NCI-H2227 treated with DMSO at 0.1 percent for 48 hours (cell line): ENCODE measurements at places on chromosomes 13 and 19.

GRCh38 chr13:103573446-103573845 lies 507.2 kb upstream of the SLC10A2 start:
- no peak for DNase-seq

DNA sequence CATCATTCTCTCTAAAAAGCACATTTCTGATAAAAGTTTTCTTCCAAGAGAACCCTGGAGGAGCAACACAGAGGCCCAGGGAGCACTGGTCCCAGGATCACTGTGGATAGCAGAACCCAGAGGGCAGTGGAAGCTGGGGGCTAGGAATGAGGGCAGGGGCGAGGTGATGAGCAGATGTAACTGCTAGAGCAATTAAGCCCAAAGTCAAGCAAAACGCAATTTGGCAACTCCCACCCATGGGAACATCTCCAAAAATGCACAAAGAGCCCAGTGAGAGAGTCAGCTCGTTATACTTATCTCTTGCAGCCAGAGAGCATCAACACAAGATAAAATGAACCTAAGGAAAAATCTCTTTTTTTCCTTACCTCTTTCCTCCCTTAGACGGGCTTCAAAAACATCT lies 284.2 kb downstream of the TBC1D4 start:
- no peak for DNase-seq

DNA sequence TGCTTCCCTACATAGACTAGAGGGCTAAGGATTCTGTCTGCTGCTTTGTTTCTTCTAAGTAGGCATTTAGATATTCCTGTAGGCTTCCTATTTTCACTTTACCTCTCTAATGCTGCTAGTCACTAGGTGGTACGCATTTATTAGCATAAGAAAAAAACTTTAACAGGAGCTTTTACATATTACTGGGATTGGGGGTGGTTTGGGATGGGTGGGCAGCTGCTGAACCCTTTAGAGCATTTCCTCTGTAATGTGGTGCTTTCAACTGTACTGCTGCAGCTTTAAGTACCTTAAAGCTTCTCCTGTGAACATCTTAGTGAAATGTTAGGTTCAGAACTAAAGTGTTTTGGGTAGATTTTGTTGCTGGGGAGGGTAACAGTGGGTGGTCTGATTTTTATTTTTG lies 92.6 kb downstream of the ZNF486 start:
- no peak for DNase-seq

DNA sequence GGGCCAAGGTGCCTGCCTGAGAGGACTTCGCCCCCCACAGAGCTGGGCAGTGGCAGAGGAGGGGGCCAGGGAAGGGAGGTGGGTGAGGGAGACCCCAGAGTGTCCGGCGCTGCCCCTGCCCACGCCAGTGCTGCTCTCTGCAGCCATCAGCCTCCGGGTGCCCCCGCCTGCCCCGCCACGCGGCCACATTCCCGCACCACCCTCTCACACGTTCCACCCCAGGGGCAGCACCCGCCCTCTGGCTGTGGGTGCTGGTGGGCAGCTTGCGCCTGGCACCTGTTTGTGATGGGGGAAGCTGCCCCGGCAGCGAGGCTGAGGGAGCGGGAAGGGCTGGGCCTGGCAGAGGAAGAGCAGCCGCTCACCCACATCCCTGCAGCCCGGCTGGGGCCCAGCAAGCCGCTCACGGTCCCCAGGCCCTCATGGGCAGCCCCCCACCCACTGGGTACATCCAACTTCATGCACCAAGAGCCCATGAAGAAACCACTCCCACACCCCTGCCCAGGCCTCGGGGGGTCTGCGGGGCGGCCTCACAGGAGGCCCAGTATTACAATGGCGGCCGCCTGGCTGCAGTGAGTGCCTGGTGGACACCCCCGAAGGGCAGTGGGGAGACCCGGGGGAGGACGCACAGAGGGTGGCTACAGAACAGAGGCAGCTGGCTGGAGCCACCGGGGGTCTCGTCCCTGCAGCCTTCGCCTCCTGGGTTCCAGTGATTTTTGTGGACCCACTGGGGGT lies 14.0 kb downstream of the SBNO2 start:
- no peak for DNase-seq

DNA sequence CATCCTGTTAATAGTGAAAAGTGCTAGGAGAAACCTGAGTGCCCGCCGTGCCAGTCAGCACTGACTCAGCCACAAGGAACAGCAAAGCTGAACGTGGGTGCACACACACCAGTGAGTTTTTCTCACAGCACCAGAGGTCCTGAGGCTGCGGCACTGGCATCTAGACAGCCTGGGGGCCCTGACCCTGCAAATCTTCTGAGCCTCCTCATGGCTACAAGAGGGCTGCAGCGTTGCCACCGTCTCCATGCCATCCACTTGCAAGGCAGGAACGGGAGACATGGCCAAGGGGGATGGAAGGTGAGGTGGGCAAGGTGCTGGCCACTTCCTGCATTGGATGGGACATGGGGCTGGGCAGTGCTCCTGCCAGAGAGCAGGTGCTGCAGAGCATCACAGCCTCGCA lies 211.2 kb upstream of the SOX1 start:
- DNase-seq, result no peak

DNA sequence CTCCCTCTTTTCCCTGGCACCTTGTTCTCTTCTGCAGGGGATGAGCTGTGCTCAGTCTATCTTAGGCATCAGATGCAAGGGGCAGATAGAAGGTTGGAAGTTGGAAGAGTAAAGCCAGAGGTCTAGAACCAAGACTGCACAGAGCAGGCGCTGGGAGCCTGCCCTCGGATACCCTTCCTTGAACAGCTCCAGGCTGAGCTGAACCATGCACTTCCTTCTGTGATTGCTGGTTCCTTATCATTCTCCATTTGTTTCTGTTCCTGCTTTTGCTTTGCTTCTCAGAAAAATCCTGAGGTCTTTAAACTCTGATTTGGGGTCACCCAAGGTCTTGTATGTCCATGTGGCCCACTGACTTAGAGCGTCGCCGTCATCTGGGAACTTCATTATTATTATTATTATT lies 36.3 kb downstream of the ARHGEF18 start:
- DNase-seq, result no peak

- DNase-seq, result no peak
Measured at GRCh38 chr13:40519637-40520036, 146.8 kb downstream of the FOXO1 start.

DNA sequence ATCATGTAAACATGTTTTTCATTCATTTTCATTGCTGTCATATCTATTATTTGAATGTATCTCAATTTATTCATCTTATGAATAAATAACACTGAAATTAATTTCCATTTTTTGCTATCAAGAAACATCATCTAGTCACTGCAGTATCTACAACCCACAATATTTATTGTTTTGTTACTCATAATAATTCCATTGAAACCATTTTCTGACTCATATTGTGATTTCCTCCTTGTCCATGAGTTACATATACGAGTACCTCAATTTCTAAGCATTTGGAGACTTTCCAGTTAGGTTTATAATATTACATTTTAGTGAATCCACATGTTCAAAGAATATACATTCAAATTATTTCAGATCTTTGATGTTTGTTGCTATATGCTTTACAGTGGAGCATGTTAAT lies 1524.0 kb downstream of the SLITRK1 start:
- DNase-seq, result no peak

- DNase-seq, result no peak
Measured at GRCh38 chr13:106810069-106810468, 242.1 kb upstream of the ARGLU1 start.

DNA sequence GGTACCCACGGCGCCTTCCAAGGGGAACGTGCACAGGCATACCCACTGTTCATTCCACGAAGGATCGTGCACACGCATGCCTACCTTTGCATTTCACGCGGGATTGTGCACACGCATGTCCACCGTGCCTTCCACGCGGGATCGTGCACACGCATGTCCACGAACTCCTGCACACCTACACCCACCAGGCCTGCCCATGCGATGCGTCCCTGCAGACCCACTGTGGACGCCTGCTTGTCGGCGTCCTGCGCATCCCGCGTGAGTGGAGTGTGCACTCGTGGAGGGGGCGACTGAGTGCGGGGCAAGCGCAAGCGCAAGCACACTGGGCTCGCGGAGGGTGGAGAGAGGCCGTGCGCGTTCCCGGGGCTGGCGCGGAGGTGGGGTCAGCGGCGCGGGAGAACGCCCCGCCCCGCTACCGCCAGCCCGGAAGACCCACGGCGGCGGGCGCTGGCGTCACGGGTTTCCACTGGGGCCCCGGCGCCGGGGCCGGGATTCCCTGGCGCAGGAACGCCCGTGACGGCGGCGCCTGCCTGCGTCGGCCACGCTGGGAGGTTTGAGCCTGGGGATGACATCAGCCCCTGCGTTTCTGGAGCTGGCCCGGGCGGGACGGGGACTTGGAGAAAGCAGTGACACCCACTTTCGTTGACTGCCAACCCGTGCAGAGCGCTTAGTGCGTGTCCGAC lies 18.7 kb downstream of the GADD45B start:
- DNase-seq, result peak; percentile 26

DNA sequence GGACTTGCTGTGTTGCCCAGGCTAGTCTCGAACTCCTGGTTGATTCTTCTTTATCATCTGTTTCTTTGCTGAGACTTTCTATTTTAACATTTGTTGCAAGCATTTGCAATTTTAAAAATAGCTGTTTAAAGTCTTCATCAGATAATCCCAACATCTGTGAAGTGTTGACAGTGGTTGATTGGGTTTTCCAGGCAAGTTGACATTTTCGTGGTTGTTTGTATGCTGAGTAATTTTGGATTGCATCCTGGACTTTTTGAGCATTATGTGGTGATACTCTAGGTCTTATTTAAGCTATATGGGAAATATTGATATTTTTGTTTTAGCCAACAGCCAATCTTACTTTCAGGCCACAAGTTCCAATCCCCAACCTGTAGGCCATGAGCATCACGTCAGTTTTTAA lies 25.1 kb downstream of the AP1M1 start:
- DNase-seq, result no peak

DNA sequence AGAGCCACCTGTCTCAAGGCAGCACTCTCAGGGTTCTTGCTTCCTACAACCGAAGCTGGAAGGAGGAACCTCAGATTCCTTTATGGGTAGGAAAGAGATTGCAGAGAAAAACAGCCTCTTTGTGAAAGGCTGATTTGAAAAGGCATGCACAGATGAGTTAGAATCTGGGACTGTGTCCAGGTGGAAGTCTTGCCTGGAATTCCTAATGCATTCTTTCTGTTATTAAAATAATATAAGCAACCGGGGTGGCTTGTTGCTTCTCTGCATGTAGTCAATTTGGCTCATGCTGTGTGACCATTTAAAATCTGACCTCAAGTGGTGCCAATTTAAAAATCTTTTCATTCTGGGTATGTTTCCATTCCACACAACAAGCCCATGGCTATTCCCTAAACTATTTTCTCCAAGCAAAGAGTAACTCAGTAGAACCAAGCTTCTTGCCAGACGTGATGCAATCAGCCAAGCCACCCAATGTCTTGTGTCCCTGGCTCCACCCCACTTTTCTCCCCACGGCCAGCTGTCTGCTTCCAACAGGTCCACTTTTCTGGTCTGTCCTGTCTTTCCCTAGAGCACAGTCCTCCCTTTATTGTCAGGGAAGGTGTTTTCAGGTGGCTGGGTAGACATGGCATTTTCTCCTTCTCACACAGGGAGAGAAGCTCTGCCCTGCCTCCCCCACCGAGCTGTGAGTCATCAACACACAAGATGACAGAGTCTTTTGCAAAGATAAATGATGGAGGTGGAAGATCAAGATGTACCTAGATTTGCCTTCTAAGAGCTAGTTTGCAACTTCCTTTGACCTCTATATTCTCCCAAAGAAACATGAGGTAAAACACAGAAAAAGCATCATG lies 394.3 kb downstream of the FOXO1 start:
- DNase-seq, result no peak

DNA sequence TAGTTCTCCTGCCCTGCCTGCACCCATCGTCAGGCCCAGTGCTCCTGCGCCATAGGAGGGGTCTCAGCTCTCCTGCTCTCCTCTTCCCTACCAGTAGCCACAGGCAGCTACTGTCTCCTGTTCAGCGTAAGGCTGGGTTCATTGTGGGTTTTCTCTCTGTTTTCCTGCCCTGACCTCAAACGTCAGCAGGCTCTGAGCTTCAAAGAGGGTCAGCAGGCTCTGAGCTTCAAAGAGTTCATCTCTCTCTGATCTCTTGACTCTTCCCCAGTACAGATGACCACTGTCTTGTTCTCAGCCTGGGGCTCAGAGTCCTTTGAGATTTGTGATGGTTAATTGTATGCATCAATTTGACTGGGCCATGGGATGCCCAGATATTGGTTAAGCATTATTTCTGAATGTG lies 4.6 kb upstream of the CPB2 start:
- DNase-seq, result no peak

GRCh38 chr13:89610881-89611280 lies 1736.6 kb upstream of the MIR17HG start:
- no peak for DNase-seq

DNA sequence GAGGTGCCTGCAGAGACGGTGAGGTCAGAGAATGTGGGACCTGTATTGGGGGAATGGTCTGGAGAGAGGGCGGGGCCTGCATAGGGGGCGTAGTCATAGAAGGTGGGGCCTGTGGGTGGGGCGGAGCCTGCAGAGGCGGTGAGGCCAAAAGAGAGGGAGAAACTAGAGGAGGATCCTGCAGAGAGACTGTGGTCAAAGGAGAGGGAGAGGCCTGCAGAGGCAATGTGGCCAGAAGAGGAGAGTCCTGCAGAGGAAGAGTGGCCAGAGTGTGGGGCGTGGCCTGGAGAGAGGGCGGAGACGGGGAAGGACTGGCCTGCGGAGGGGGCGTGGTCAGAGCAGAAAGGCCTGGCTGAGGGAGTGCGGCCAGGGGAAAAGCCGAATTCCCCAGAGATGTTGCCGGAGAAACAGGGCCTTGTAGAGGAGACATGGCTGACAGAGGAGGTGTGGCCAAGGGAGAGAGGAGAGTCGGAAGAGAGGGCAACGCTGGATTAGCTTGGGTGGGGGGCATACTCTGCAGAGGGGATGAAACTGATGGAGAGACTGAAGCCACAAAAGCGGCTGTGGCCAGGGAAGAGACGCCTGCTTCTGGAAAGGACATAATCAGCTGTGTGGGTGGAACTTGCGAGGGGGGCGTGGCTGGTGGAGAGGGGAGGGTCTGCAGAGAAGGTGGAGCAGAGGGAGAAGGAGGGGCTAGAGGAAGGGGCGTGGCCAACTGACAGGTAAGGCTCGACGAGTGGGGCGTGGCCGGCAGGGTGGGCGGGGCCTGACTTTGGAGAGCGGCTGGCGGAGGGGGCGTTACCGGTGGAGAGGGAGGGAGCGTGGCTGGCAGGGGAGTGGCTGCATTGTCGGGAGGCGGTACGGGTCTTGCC lies 2.5 kb downstream of the PRR36 start:
- DNase-seq, result peak; percentile 20

DNA sequence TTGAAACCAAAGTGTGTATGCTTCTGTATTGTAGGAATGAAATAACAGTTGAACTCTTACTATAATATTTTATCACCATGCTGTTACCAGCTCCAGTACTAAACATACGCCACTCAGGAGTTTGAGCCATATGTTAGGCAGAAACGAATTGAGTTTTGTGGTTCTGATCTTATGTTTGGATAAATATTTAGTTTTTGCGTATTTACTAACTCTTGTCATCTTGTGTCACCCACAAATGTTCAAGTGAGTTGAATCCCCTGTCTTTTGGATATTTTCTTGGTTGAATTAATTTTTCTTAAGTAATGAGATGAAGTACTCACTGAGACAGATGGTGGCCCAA lies 1.5 kb downstream of the FNDC3A start:
- DNase-seq, result no peak

- no peak for DNase-seq
Measured at GRCh38 chr13:26961890-26962615, 201.5 kb upstream of the GPR12 start.
